Colonic mucosa (tissue), 4 donors: ENCODE measurements at places on chromosomes 6 and 20. TPM values are rescaled to one million over a fixed set of nuclear protein-coding genes. Genes with fewer than 3 reads are reported as not detected.

DNA sequence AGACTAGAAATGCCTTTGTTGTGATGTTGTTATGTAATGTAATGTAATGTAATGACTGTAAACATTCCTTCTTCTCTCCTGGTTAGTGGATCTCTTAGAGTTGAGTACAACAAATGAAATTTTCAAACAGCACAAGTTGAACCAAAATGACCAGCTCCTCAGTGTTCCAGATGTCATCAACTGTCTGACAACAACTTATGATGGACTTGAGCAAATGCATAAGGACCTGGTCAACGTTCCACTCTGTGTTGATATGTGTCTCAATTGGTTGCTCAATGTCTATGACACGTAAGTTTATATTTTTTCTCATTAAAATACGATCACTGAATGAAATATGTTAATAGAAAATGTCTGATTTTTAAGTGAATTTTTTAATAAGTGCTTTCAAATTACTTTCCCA lies 496.7 kb downstream of the UTRN start:
- no peaks in the 10 kb centered on the region for H3K27me3 ChIP-seq
- no peak overlapping the region for H3K27ac ChIP-seq
- H3K4me1 ChIP-seq: no peaks in the 10 kb centered on the region

The GSTA2 gene
- 0.22 TPM for total RNA-seq

The C20orf204 gene
- 0.29 TPM for total RNA-seq

- H3K27me3 ChIP-seq: no peaks in the 10 kb centered on the region
- no peak overlapping the region for H3K4me3 ChIP-seq
Measured at GRCh38 chr6:52333840-52334200, 28.1 kb upstream of the PAQR8 start.

GRCh38 chr6:148347441-148348054 lies 4.9 kb downstream of the SASH1 start:
- H3K36me3 ChIP-seq: no peaks in the 10 kb centered on the region
- H3K27me3 ChIP-seq: no peaks in the 10 kb centered on the region
- DNase-seq: no peak
- H3K4me1 ChIP-seq: no peaks in the 10 kb centered on the region
- no peak overlapping the region for H3K4me3 ChIP-seq

DNA sequence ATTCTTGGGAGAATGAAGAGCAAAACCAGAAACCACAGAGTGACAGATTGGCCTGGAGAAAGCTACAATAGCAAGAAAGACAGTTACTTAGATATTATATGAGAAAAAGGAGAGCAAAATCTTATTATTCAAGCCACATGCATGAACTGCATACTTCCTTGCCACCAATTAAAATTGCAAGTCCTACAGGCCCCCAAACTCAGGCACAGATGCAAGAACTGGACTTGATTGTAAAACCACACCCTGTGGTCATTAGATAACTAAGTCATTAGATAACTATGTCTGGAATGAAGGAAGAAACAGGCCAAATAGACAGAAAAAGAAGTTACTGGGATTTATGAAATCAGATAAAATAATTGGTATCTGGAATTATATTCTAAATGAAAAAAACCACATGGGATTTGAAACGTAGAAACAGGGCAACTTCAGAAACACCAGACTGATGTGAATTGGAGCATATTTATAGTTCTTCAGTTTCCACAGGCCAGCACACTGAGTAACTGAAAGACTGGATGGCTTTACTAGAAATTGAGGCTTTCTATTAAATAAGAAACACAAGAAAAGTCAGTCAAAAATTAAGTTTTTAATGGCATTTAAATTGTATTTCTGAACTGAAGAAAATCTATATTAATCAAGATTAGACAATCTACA lies 49.4 kb upstream of the CARMIL1 start:
- H3K27me3 ChIP-seq: no peaks in the 10 kb centered on the region
- no peaks in the 10 kb centered on the region for H3K36me3 ChIP-seq
- H3K27ac ChIP-seq: no peak overlapping the region
- no peak overlapping the region for H3K4me3 ChIP-seq

DNA sequence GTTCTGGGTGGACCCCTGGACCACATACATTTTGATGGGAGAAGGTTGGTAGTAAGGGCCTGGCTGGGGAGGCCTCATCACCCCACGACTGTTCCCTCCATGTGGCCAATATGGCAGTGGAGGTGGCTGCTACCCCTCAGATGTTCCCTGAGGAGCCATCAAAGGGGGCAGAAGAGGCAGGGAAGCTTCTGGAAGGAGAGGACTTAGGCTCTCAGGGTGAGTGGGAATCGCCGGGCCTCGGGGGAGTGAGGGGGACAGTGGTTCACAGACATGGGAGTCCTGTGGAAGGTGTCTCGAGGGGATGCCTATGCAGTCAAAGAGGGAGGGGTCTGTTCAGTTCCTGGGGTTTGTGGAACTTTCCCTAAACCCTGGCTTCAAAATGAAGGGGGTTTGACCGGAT lies 32.9 kb upstream of the FRMD1 start:
- H3K36me3 ChIP-seq: no peaks in the 10 kb centered on the region
- H3K4me1 ChIP-seq: no peaks in the 10 kb centered on the region
- no peak overlapping the region for H3K4me3 ChIP-seq
- H3K27me3 ChIP-seq: no peaks in the 10 kb centered on the region

DNA sequence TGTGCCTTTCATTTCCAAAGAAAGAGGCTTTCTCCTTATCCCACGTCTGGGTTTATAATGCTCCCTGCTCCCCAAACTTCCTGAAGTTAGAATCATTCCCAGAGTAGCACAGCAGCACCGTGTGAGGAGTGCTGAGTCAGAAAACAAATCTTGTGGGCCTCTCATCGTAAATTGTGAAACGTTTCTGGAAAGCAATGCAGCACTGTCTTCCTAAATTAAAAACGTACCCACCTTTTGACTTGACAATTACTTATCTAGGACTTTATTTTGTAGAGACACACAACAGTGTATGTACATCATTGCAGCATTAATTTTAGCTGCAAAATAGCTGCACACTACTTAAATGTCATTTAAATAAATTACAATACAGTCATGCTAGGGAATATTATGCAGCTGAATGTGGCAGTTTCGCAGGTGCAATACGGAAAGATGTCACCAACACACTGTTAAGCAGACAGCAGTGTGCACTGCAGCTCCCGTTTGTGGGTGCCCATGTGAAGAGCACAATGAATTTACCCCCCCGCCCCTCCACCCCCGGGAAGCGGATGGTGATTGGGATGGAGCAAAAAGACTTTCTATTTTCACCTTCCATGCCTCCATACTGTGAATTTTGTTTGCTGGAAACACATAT lies 30.8 kb downstream of the RRBP1 start:
- no peak overlapping the region for H3K27ac ChIP-seq
- peaks cover 17% of the 10 kb centered on the region for H3K4me1 ChIP-seq
- H3K27me3 ChIP-seq: no peaks in the 10 kb centered on the region
- H3K4me3 ChIP-seq: no peak overlapping the region
- peaks cover 6% of the 10 kb centered on the region for H3K36me3 ChIP-seq
- DNase-seq: no peak

DNA sequence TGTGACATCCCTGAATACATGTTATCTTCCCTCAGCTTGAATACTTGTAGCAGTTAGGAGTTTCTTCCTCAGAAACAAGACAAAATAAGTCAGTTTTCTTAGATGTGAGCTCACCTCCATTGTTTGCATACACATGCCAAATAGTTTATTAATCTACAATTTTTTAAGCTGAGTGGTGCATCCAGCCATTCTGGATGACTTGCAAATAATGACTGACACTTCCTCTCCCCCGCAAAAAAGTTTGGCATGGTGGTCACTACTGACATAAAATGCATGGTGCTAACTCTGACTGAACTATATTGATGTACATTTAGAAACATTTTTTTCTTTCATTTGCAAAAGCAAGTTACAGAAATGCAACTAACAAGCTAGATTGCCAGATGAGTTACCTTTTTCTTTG lies 55.5 kb downstream of the CYB5R4 start:
- DNase-seq: no peak
- H3K36me3 ChIP-seq: no peaks in the 10 kb centered on the region
- no peak overlapping the region for H3K4me3 ChIP-seq
- H3K27ac ChIP-seq: no peak overlapping the region

The PLCB4 gene
- 39.4 TPM for total RNA-seq

The MYMX gene
- not detected for total RNA-seq

DNA sequence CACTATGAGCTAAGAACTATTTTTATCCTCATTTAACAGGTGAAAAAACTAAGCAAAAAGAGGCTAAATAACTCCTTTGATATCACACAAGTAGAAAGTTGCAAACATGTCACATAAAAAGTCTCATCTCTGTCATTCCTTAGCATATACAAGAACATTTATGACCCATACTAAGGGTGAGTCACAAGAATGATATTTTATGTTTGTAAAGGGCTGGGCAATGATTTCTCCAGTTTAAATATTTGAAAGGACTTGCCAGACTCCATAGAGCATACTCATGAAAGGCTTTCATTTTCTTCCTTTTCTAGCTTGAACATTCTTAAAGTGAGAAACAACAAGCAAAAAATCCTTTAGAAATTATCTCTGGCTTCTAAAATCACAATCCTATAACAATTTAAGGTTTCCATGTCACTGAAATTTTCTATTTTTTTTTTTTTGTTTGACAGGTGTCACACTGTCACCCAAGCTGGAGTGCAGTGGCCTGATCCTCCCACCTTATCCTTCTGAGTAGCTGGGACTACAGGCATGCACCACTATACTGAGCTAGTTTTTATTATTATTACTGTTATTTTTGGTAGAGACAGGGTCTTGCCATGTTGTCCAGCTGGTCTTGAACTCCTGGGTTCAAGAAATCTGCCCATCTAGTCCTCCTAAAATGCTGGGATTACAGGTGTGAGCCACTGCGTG lies 338.0 kb upstream of the KHDRBS2 start:
- no peak overlapping the region for H3K4me3 ChIP-seq
- H3K27ac ChIP-seq: peak overlapping the region; percentile 17
- no peak for DNase-seq
- H3K4me1 ChIP-seq: no peaks in the 10 kb centered on the region
- H3K27me3 ChIP-seq: no peaks in the 10 kb centered on the region

GRCh38 chr20:20677186-20677585 lies 35.3 kb downstream of the RALGAPA2 start:
- H3K4me1 ChIP-seq: no peaks in the 10 kb centered on the region
- H3K36me3 ChIP-seq: no peaks in the 10 kb centered on the region
- H3K27me3 ChIP-seq: no peaks in the 10 kb centered on the region
- DNase-seq: no peak
- no peak overlapping the region for H3K27ac ChIP-seq

The FAXC gene
- total RNA-seq: 4.9 TPM

The THBD gene
- 2.3 TPM for total RNA-seq

DNA sequence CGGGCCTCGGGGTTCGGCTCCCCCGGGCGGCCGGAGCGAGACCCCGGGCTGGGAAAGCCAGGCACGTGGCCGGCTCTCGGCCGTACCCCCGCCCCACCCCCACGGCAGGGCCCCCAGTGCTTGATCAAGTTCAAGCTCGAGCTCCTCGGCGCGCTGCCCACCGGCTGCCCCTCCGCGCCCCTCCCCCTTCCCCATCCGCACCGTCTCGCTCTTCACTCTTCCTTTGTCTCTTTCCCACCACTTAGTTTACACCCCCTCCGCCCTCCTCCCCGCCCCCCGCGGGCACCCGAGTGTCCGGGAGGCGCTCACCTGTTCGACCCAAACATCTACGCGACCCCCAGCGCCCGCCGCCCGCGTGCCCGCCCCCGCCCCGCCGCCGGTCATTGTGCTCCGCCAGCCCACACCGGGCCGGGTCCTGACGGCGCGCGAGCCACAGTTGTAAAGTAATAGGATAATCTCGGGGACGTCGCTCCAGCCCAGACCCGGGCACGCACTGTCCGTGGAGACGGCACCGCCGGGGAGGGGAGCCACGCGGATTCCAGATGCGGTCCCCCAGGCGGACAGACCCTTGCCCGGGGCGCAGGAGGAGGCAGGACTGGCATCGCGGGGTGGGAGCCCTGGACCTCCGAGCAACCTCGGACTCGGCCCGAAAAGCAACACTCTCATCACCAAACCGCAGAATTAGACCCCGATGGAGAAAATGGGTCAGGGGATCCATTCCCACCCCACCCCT lies 100.7 kb downstream of the NOL4L start:
- H3K36me3 ChIP-seq: no peaks in the 10 kb centered on the region
- H3K4me3 ChIP-seq: peak overlapping the region; percentile 71
- peaks cover 7% of the 10 kb centered on the region for H3K4me1 ChIP-seq
- peak; percentile 71 for DNase-seq
- peak overlapping the region; percentile 90 for H3K27ac ChIP-seq

DNA sequence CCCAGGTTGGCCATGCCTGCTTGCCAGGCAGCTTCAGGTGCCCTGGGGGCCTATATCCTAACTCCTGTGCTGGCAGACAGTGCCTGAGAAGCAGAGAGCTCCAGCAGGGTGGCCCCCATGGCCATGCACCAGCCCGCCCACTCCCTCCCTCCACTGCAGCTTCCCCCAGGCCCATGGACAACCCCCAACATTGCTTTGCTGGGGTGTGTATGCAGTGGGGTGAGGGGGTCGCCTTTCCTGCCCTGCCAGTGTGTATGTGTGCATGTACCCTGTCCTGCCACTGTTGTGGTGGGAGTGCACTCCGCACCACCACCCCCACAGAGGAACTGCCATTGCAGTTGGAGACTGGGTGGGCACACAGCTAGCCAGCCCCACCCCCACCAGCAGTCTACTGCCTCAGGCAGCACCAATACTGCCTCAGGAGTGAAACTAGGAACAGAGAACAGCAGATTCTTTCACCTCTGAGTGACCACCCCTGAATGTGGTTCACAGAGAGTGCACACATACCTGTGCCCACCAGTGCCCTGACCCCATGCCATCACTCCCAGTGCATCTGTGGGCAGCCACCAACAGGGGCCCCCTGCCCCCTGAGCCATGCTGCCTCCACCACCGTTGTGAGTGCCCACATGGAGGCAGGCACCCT lies 151.1 kb downstream of the LRRC1 start:
- H3K27me3 ChIP-seq: no peaks in the 10 kb centered on the region
- DNase-seq: no peak
- no peak overlapping the region for H3K27ac ChIP-seq
- no peaks in the 10 kb centered on the region for H3K36me3 ChIP-seq
- H3K4me1 ChIP-seq: no peaks in the 10 kb centered on the region
- no peak overlapping the region for H3K4me3 ChIP-seq

The ULBP2 gene
- 0.47 TPM for total RNA-seq

DNA sequence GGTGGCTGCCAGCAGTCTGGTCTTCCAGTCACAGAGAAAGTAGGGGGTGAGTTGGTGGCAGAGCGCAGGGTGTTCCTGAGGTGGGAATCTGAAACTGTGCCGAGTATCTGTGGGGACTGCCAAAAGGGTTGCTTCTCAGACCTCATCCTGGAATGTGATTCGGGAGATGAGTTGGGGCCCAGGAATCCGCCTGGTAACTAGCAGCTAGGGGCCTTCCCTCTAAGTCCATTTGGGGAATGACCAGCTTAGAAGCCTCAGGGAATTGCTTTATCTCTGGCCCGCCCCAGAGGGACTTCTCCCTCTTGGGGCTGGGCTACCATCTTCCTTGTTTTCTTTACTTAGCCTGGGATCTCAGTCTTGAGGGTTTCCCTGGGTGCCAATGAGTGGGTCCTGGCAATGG lies 49.6 kb downstream of the MOCS1 start:
- no peak overlapping the region for H3K27ac ChIP-seq
- no peaks in the 10 kb centered on the region for H3K27me3 ChIP-seq
- DNase-seq: no peak
- H3K36me3 ChIP-seq: no peaks in the 10 kb centered on the region
- H3K4me1 ChIP-seq: no peaks in the 10 kb centered on the region
